Pancreas (tissue), 10 donors: ENCODE measurements at places on chromosomes 6 and 20. TPM values are rescaled to one million over a fixed set of nuclear protein-coding genes. Genes with fewer than 3 reads are reported as not detected.
A peak's percentile ranks its signal among the peaks of the same experiment; 100 is the strongest.

Gene CEP250
- 10.7 TPM for total RNA-seq

Gene SIGLEC1
- total RNA-seq = 0.20 TPM

Gene ADAT2
- 3.7 TPM for total RNA-seq

Gene SLC26A8
- total RNA-seq = not detected

Gene SLC22A2
- total RNA-seq = not detected

Gene GJE1
- total RNA-seq = not detected

DNA sequence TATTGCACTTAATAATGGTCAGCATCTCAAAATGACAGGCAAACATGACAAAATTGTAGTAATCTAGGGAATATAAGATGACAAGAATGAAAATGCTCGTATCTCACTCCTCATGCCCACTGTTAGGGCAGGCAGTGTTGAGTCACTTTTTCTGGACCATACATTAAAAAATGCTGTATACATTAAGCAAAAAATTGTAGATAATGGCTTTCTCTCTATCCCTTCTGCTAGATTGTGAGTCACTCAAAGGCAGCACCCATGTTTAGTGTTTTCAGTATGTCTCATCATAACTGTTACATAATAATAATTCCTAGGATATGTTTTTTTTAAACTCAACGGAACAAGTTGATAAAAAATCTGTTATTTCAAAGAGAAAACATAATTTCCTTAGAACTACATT lies 199.3 kb downstream of the TENT5A start:
- no peak for DNase-seq

DNA sequence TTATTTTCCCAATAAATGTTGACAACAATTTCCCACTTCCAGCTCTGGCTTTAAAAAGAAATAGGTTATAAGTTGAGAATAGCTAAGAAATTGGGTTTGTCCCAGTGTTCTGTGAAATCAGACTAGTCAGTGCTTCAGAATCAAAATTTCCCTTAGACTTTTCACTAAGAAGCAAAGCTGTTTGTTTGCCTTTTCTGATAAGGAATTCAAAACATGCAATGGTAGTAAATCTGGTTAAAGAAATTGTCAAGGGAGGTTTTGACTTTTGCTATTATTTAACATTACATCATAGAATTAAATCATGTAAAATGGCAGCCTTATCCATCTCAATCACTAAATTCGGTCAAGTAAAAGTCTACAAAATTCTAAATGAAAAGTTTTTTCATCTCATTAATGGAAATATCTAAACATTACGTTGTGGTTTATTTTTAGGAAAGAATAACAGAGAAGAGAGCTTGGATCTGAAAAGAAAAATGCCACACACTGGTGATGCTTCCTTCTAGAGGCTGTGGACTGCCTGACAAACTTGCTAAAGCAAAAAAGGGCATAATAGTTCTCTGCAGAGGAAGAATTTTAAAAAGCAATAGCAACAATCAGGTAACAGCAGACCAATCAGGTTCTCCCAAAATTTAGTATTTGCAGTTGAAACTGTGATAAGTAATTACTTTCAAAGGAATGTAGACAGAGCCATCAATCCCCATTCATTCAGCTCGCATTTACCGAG lies 36.4 kb downstream of the PLAGL1 start:
- no peak for DNase-seq

DNA sequence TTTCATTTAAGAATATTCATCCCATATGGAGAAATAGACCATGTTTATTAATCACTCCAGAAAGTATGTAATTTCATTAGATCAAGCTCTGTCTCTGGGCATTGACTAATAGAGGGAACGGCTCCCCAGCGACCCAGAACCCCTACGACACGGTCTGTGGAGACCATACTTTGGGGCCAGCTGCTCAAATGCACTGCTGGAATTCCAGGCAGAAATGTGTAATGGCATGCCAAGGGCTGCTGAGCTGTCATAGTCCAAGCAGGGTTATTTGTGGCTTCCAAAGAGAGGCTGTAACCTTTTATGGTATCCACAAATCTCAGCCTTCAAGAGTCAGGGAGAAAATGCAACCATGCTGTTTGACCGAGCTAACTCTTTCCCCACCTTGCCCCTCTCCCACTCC lies 755.8 kb downstream of the DHX35 start:
- no peak for DNase-seq

GRCh38 chr6:77383026-77383425 lies 80.3 kb downstream of the HTR1B start:
- DNase-seq = no peak

GRCh38 chr20:402496-402885 lies 5.6 kb upstream of the RBCK1 start:
- no peak for DNase-seq

- DNase-seq = no peak
Observed at GRCh38 chr6:40962241-40962640, 76.8 kb downstream of the UNC5CL start.

GRCh38 chr6:32609731-32610640 lies 20.3 kb upstream of the HLA-DRB1 start:
- DNase-seq = peak; percentile 66

DNA sequence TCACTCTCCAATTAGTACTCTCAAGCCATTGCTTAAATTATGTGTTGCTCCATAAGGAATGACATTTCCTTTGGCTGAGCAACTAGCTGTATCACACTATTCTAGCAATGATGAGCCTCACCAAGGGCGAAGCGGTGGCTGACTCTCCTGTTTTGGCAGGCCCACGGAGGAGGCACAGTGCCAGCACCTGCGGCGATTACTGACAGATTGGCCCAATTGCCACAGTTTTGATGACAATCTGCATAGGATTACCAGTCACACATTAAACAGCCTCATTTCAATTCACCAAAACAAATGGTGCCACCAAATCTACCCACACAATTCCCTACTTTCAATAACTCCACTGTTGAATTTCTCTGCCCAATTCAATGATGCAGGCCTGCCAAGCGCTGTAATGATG lies 286.9 kb downstream of the PTPRK start:
- peak; percentile 13 for DNase-seq

DNA sequence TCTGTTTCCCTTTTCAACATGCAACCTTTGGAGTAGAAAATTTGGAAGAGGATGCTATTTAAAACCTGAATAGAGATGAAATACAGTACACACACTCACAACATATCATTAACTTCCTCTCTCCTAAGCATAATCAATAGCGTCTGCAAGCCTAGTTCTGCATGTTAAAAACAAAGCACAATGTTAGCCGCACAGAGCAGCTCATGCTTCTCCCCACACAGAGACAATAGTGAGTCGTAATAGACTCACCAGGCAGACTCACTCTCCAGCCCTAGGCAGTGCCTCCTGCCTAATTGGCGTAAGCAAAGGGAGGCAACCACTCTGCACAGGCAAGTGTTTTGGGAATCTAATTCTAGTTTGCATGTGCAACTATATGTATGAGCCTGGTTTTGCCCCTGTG lies 45.8 kb upstream of the ARID1B start:
- DNase-seq = no peak

- no peak for DNase-seq
Observed at GRCh38 chr6:21360336-21360735, 233.2 kb upstream of the SOX4 start.

- no peak for DNase-seq
Observed at GRCh38 chr20:39605908-39606307, 643.8 kb downstream of the DHX35 start.
